ENCODE measurements at places on chromosomes 3 and 15.

- no peak for DNase-seq
Observed at GRCh38 chr3:156497326-156497725, 57.6 kb downstream of the SSR3 start.

DNA sequence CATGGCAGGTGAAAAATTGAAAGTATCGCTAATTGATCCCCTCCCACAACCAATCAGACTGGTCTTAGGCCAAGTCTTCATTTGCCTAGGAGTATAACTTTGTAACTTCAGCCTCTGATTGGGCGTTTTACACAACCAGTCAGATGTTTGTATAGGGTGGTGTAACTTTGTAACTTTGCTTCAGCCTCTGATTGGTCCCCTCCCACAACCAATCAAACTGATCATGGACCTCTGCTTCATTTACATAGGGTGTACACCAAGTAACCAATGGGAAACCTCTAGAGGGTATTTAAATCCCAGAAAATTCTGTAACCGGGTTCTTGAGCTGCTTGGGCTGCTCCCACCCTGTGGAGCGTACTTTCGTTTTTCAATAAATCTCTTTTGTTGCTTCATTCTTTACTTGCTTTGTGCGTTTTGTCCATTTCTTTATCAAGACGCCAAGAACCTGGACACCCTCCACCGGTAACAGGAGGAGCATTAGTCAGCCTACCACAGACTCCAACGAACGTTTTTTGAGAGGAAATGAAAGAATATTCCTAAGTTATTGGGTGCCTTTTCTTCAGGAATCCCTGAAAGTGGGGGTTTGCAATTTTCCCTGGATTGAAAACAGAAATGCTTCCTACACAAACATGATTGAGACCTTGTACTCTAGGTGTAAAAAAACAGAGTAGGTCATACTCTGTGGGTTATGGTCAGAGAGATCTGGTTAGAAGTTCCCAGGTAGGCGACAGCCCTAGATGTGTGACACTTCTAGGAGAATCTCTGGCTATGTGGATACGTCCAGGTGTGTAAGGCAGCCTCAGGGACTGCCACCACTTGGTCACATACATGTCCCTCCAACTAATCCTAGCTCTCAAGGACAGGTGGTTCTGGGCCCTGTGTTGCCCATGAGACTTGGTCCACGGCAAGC lies 5.5 kb upstream of the SACM1L start:
- DNase-seq: no peak

- DNase-seq: no peak
Observed at GRCh38 chr3:113275929-113276750, 64.8 kb downstream of the BOC start.

DNA sequence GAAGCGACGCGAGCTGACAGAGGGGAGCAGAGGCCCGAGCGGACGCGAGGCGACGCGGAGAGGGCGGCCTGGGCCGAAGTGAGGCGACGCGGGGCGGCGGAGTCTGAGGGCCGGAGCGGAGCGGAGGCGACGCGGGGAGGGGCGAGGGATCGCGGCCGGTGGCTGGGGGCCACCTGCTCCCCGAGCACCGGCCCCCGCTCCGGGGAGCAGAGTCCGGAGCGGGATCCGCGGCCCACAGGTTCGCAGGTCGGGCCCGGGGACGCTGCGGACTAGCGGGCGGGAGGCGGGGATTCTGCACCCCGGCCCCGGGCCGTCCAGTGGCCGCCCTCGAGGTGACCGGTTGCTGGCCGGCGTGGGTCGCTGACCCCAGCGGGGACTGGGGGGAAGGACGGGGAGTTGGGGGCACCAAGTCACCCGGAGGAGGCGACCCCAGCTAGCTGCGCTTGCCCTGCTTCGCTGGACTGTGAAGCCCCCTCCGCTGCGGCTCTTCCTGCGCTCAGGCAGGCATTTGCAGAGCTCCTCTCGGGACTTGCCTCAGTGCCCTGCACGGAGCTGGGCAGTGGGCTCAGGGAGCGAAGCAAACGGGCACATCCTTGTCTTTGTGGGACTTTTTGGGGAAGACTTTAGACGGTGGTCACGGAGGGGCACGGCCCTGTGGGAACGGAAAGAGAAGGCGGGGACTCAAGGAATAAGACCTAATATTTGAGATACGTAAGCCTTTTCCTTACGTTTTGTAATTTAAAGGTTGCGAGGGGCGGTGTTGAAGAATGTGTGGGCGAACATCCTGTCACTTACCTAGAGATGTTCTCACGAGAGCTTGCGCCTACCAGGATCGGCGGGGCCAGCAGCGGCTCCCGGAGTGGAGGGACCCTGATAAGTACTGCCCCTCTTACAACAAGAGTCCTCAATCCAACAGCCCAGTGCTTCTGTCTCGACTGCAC lies 566 bp downstream of the HMCES start:
- DNase-seq: peak; percentile 25

DNA sequence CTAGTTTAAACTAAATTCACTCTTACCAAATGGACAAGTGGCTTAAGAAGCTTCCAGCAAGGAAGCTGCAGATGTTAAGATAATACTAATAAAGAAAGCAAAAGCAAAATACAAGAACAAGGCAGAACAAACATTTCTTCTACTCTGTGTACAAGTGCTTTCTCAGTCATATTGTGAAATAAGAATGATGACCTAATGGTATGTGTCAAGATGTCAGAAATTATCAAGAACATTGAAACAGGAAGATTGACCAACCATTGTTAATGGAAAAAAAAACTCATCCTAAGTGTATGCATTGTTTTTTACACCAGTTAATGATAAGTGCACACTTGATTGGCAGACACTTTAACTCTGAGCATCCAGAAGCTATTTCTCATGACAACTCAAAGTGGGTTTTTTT lies 65.4 kb upstream of the P2RY1 start:
- no peak for DNase-seq

GRCh38 chr15:63187589-63188226 lies 1.7 kb upstream of the RAB8B start:
- no peak for DNase-seq

GRCh38 chr3:145776782-145777408 lies 384.1 kb downstream of the PLOD2 start:
- DNase-seq: no peak

GRCh38 chr3:172846103-172846561 lies 95.6 kb downstream of the ECT2 start:
- no peak for DNase-seq

DNA sequence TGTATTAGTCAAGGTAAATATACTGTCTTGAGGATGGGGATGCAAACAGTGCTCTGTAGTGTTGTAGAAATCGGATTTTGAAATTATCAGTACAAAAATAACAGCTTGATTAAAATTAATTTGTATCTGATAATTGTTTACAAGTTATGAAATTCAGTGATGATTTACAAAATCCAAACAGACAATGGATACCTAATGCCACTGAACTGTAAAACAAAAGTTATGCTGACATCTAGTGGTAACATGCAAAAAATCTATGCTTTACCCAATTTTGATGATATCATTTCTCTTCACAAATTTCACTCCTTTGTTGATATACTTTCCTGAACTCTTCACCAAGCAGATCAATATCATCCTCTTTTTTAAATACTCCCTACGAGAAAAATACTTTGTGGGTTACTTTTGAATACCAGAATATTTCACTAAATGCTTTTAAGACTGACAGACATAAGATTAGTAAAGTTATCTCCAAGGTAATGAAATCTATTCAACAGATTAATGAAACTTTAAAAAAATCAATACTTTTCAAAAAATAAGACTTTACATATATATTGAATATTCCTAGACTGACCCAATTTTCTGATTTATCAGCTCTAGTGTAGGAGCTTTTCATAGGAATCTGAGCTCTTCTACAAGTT lies 36.0 kb downstream of the MNS1 start:
- DNase-seq: no peak

- no peak for DNase-seq
Observed at GRCh38 chr3:55305696-55306485, 181.2 kb downstream of the WNT5A start.

DNA sequence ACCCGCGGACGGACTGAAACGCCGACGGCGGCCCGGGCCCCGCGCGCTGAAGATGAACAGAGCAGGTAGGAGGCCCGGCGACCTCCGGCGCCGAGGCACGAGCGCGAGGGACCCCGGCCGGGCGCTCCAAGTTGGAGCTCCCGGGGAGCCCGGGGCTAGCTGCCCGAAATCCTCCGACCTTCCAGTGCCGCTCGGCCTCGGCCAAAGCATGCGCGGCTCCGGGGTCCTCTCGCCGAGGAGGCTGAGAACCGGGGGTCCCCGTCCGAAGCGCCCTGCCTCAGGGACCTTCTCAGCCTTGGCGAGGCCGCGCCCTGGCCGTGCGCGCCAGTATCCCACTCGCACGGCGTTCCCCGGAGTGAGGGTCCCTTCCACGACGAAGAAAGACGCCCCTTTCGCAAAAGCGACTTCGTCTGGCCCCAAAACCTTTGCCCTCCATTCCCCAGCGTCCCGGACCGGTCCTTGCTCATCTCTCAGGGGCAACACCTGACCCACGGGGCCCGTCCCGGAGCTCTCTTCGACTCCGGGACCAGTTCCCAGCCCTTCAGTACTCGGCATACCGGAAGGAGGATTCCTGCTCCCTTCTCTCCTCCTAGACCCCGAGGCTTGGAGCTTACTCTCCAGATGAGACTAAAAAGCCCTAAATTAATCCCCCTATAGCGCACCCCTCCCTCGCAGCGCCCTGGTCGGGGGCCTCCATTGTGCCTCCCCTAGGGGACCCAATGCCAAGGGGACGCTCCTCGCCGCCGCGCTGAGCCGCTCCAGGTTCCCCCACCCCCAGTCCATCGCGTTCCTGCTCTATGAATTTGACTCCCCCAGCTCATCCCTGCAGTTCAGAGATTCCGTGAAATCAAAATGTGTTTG lies 7.7 kb upstream of the FGD5 start:
- DNase-seq: no peak

DNA sequence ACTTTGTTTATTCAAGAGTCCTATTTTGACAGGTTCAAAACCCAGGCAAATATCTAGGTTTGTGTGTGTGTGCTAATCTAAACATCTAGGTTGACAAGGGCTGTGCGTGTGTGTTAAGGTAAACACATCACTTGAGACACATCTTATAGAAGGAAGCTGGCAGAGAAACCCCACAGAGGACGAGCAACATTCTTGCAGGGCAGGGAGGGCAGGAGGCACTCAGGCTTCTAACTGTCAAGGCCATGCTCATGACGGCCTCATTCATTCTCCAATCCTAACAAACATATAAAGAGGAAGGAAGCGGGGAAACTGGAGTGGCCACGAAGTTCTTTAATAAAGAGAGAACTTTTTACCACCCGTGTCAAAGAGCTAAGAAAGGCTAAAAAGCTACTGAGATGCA lies 43.4 kb downstream of the SLCO2A1 start:
- no peak for DNase-seq

GRCh38 chr3:29301332-29302019 lies 20.6 kb downstream of the RBMS3 start:
- no peak for DNase-seq

DNA sequence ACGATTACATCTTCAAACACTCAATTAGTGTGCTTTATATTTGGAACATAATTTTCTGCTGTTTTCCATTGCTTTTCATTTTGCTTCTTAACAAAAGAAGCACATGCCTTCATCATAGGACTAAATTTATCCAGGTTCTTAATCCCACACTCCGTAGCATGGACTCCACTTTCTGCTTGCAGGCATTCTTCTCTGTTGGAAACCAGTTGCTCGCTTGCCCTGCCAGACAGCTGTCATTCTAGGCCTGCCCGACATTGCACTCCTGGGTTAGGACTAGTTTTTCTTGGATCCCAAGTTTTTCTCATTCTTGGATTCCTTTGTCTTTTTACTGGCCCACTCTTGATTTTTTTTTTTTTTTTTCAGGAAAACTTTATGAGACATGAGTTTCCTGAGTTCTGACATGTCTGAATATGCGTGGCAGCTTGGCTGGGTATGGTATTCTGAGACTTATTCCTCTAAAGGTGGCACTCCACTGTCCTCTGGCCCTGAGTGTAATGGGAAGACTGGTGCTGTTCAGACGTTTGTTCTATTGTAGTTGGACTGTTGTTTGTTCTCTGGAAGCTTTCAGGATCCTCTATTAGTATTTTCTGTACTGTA lies 6.3 kb upstream of the ATP1B3 start:
- DNase-seq: no peak

- no peak for DNase-seq
Observed at GRCh38 chr3:134066651-134067530, 37.2 kb upstream of the SLCO2A1 start.

DNA sequence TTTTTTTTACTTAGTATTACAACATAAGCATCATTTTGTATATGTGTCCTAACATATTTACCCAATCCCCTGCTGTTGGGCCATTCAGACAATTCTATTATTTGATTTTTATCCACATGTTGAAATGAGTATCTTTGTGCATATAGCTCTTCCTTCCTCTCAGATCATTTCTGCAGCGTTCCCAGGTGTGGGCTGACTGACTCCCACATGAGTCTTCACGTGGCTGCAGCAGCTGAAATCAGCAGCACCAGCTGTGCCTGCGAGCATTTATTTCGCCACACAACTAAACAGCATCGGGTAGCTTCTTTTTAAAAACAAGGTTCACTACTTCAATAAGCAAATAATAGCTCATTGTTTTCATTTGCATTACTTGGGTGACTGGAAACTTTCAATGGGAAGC lies 44.5 kb upstream of the PDE8A start:
- DNase-seq: no peak

- DNase-seq: no peak
Observed at GRCh38 chr15:32029862-32030781, at the start of gene CHRNA7. CHRNA7 (plus strand) TSS chr15:32030515; CDS start chr15:32030595, 80 bp downstream.

- no peak for DNase-seq
Observed at GRCh38 chr15:36584511-36584910, 5.1 kb downstream of the CDIN1 start.

- DNase-seq: no peak
Observed at GRCh38 chr3:49563040-49563578, 8.8 kb downstream of the BSN start.

DNA sequence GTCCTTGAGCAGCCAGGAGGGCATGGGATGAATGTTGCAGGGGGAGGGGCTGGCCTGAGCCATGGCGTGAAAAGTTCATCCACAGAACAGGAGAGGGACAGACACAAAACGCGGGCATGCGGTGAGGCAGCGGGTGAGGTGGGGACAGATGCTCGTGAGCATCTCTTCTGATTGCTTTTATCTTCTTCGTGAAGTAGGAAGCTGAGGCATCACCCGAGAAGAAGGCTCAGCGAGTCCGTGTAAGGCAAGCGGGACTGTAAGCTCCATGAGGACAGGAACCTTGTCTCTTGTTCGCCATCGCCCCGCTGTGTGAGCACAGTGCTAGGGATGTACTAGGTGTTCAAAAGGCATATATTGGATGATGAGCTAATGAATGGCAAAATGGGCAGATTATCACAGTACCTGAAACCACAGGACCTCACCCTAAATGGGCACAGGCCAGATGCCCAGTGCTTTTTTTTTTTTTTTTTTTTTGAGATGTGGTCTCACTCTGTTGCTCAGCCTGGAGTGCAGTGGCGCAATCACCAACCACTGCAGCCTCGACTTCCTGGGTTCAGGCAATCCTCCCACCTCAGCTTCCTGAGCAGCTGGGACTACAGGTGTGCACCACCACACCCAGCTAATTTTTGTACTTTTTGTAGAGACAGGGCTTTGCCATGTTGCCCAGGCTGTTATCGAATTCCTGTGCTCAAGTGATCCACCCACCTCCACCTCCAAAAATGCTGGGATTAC lies 46.8 kb downstream of the CPN2 start:
- no peak for DNase-seq

Data from activated gamma-delta T cell (primary cell).